GM12864 (cell line): ENCODE measurements at places on chromosomes 12 and 14.

DNA sequence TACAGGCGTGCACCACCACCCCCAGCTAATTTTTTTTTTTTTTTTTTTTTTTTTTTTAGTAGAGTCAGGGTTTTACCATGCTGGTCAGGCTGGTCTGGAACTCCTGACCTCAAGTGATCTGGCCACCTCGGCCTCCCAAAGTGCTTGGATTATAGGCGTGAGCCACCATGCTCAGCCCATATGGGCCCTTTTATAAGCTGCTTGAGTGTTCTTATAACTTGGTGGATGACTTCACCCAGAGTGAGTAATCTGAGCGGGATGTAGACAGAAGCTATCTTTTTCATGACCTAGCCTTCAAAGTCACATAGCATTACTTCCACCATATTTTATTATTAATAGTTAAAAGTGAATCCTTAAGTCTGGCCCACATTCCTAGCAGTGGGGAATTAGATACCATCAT is 16.4 kb downstream of the BBOF1 start:
- no peak for DNase-seq

DNA sequence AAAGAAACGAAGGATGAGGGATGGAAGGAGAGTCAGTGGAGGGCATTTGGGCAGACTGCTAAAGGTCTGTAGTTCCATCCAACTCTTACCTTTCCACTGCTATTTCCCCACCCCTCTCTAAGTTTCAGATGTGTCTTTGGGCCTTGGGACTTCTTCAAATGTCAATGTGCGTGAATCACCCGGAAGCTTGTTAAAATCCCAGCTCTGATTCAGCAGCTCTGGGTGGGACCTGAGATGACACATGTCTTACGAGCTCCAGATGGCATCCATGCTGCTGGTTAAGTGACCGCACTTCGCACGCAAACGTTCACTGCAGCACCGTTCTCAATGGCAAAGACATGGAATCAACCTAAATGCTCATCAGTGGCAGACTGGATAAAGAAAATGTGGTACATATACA is 309.9 kb downstream of the VRK1 start:
- no peak for DNase-seq

- DNase-seq: no peak
These were observed 76.6 kb downstream of the SYNE3 start for GRCh38 chr14:95439881-95440280.

DNA sequence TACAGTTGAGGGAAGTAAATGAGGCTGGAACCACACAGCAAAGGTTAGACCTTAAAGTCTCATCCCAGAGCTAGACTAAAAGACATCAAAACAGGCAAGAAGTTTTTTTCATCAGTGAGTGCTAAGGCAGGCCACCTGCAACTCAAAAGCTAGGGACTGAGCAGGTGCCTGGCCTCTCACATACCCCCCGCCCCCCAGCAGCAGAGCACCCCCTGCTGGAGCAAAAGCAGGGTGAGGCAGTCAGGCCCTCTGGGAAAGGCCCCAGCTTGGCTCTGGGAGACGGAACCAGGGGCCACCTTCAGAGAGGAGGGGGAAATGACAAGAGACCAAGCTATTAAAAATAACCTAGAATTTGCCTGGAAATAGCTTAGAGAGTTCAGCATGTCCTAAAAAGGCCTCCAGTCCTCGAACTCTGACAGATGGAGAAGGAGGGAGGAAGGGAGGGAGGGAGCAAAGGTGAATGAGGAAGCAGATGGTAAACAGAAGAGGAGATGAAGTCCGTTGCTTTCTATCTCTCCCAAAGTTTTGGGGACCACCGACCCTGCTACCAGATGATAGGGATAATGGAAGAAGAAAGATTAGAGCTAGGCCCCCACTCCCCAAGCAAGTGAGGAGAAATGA is 1.8 kb downstream of the ITGA7 start:
- DNase-seq: no peak

GRCh38 chr12:2301531-2302461 is 249.0 kb downstream of the CACNA1C start:
- DNase-seq: no peak

DNA sequence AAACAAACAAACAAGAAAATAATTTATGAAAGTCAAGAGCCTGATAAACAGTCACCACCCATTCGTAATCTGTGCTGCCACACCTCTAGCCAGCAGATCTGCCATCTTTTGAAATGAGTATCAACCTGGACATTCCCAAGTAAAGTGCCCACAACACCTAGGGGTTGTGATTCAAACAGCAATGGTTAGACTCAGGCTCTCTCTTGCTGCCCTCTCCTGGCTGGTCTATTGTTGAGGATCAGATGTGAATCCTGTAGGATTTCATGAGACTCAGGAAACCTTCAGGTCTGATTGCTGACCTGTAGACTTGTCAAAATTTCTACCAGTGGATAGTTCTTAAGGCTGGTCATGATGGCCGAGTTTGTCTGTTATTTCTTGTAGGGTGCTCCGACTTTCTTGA is 26.8 kb downstream of the DGLUCY start:
- DNase-seq: no peak

DNA sequence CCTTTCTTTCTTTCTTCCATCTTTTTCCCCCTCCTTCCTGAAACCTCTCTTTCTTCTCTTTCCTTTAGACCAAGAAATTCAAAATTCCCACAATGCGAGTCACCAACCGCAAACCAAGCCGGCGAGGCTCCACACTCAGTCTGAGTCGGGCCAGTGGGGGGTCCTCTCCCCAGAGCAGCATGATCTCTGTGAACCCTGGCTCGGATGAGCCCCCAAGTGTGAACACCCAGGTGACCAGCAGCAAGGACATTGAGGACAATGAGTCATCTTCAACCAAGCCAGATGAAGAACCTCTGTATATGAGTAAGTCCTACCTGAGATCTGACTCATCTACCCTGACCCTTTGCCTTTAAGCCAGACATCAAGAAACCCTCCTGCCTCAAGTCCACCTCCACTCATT is 88.6 kb upstream of the TMEM233 start:
- peak; percentile 3 for DNase-seq
